Lower lobe of right lung (tissue), 2 donors: ENCODE measurements at places on chromosomes 4 and X. TPM values are rescaled to one million over a fixed set of nuclear protein-coding genes. Genes with fewer than 3 reads are reported as not detected.

- no peaks in the 10 kb centered on the region for H3K27me3 ChIP-seq
- DNase-seq = no peak
- peak overlapping the region; percentile 57 for H3K27ac ChIP-seq
- no peak overlapping the region for H3K4me3 ChIP-seq
Measured at GRCh38 chr4:142567199-142567598, 278.9 kb downstream of the INPP4B start.

- no peaks in the 10 kb centered on the region for H3K36me3 ChIP-seq
- H3K4me3 ChIP-seq = peak overlapping the region; percentile 30
- H3K27ac ChIP-seq = no peak overlapping the region
- H3K27me3 ChIP-seq = no peaks in the 10 kb centered on the region
- H3K4me1 ChIP-seq = peaks cover 7% of the 10 kb centered on the region
Measured at GRCh38 chrX:40008791-40009461, 88.8 kb downstream of the BCOR start.

- H3K36me3 ChIP-seq = no peaks in the 10 kb centered on the region
- H3K4me3 ChIP-seq = no peak overlapping the region
- H3K27me3 ChIP-seq = no peaks in the 10 kb centered on the region
- no peaks in the 10 kb centered on the region for H3K4me1 ChIP-seq
- H3K27ac ChIP-seq = no peak overlapping the region
Measured at GRCh38 chr4:56129431-56129861, 180.7 kb downstream of the CEP135 start.

DNA sequence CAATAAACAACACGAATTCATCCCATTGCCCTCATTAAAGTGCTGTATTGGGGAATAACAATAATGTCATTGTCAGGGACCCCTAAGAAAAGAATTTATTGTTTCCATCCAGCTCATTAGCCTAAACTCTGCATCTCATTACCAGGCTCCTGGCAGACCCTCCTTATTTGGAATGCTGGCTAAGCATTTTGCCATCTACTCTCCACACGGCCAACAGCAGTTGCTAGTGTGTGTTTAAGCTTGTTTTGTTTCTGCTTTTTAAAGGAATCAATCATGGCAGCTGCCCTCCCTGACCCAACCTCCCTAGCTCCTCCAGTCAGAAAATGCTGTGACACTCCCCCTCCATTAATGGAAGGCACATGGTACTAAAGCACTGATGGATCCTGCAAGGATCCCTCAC lies 43.5 kb downstream of the GATB start:
- H3K4me3 ChIP-seq = no peak overlapping the region
- DNase-seq = no peak
- H3K27me3 ChIP-seq = no peaks in the 10 kb centered on the region
- no peaks in the 10 kb centered on the region for H3K36me3 ChIP-seq
- no peaks in the 10 kb centered on the region for H3K4me1 ChIP-seq
- no peak overlapping the region for H3K27ac ChIP-seq

DNA sequence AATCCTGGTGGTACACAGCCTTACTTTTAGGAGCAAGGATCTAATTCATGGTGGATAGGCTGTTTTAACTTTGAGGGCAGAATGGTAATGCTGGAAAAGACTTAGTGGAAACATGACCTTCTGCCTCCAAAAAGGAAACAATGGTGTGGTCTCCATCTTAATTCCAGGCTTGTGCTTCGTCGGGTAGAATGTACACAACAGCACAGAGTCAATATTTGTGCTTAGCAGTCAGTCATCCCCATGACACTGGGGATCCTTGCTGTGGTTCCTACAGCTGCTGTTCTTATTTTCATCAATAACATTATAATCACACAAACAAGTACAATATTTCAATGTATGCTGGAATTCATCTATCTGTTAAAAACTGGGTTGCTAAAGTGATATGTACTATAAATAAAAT lies 104.4 kb downstream of the HHIP start:
- no peak for DNase-seq
- no peaks in the 10 kb centered on the region for H3K27me3 ChIP-seq
- no peaks in the 10 kb centered on the region for H3K36me3 ChIP-seq
- H3K4me3 ChIP-seq = no peak overlapping the region
- H3K27ac ChIP-seq = no peak overlapping the region

- H3K27me3 ChIP-seq = no peaks in the 10 kb centered on the region
- H3K4me1 ChIP-seq = no peaks in the 10 kb centered on the region
- no peak overlapping the region for H3K27ac ChIP-seq
- DNase-seq = no peak
- no peaks in the 10 kb centered on the region for H3K36me3 ChIP-seq
- no peak overlapping the region for H3K4me3 ChIP-seq
Measured at GRCh38 chr4:108851366-108851765, 88.5 kb upstream of the ETNPPL start.

GRCh38 chr4:5785806-5786680 lies 75.0 kb downstream of the EVC start:
- no peak overlapping the region for H3K4me3 ChIP-seq
- peaks cover 45% of the 10 kb centered on the region for H3K36me3 ChIP-seq
- no peak for DNase-seq
- no peaks in the 10 kb centered on the region for H3K27me3 ChIP-seq
- H3K27ac ChIP-seq = no peak overlapping the region

DNA sequence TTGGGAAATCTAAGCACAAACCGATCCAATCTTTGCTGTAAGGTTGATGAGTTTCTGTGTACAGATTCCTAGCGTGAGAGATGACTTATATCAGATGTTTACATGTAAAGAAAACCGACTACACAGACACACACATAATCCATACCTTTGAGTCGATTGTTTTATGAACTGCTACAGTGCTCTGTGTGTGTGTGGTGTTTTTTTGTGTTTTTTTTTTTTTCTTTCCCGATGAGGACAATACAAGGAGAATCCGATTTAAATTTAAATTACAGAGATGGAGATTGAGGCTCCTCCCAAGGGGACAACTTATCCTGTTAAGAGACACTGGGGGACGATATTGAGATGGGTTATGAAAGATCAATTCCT lies 461 bp upstream of the SLC9A6 start:
- H3K4me1 ChIP-seq = no peaks in the 10 kb centered on the region
- no peaks in the 10 kb centered on the region for H3K36me3 ChIP-seq
- H3K27ac ChIP-seq = peak overlapping the region; percentile 79
- peak overlapping the region; percentile 78 for H3K4me3 ChIP-seq

DNA sequence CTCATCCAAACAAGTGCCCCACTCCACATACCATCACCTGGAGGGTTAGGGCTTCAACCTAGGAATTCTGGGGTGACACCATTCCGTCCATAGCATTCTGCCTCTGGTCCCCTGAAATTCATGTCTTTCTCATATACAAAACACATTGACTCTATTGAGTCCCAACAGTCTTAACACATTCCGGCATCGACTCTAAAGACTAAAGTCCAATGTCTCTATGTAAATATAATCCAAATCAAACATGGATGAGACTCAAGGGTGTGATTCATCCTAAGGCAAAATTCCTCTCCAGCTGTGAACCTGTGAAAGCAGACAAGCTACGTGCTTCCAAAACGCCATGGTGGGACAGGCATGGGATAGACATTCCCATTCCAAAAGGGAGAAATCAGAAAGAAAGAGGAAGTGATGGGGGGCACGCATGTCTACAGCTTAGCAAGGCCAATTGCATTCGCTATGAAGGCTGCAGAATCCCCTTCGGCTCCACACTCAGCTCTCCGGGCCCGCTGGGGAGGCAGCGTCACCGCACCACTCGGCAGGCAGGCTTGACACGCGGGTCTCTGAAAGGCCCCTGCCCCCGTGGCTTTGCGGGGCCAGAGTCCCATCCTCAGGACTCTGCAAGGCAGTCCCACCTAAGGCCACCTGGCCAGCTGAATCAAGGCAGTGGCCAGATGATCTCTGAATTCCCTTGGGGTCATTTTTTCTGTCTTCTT lies 53.2 kb downstream of the ADRA2C start:
- no peaks in the 10 kb centered on the region for H3K36me3 ChIP-seq
- no peak overlapping the region for H3K4me3 ChIP-seq
- peak; percentile 27 for DNase-seq
- no peaks in the 10 kb centered on the region for H3K4me1 ChIP-seq
- no peak overlapping the region for H3K27ac ChIP-seq

- H3K4me3 ChIP-seq = no peak overlapping the region
- no peak overlapping the region for H3K27ac ChIP-seq
- H3K27me3 ChIP-seq = no peaks in the 10 kb centered on the region
- H3K4me1 ChIP-seq = no peaks in the 10 kb centered on the region
Measured at GRCh38 chr4:187782286-187782824, 213.2 kb upstream of the ZFP42 start.

- no peak overlapping the region for H3K27ac ChIP-seq
- no peaks in the 10 kb centered on the region for H3K4me1 ChIP-seq
- H3K36me3 ChIP-seq = no peaks in the 10 kb centered on the region
- H3K4me3 ChIP-seq = no peak overlapping the region
- no peaks in the 10 kb centered on the region for H3K27me3 ChIP-seq
- no peak for DNase-seq
Measured at GRCh38 chr4:88137112-88137511, 21.3 kb downstream of the ABCG2 start.

DNA sequence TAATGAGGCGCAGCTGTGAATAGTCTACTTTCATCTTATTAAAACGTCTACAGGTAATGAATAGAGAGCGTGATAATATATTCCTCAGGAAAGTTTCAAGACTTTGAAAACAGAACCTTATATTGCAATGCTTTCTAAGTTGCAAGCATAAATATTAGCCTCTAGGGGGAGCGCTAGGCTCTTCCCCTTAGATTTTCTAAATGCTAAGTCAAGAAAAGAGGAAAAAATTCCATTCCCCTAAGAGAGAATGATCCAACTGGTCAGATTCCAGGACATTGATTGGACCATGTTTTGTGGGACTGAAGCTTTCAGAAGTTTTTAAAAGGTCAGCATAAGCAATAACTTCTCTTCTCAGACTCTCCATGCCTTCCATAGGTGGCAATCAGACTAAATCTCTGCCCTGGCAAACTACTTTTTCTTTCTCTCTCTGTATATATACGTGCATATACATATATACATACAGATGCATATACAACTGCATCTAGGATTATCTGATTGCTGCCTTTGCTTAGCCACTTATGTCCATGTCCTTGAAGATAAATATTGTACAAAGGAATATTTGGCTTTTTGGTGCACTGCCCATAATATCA lies 492.9 kb downstream of the INPP4B start:
- no peak overlapping the region for H3K27ac ChIP-seq
- peaks cover 51% of the 10 kb centered on the region for H3K4me1 ChIP-seq
- DNase-seq = no peak
- H3K27me3 ChIP-seq = no peaks in the 10 kb centered on the region
- H3K4me3 ChIP-seq = no peak overlapping the region

GRCh38 chr4:165301833-165302232 lies 25.6 kb upstream of the MSMO1 start:
- no peaks in the 10 kb centered on the region for H3K27me3 ChIP-seq
- H3K27ac ChIP-seq = no peak overlapping the region
- H3K4me3 ChIP-seq = peak overlapping the region; percentile 31
- no peak for DNase-seq
- peaks cover 12% of the 10 kb centered on the region for H3K4me1 ChIP-seq
- H3K36me3 ChIP-seq = peaks cover 12% of the 10 kb centered on the region

DNA sequence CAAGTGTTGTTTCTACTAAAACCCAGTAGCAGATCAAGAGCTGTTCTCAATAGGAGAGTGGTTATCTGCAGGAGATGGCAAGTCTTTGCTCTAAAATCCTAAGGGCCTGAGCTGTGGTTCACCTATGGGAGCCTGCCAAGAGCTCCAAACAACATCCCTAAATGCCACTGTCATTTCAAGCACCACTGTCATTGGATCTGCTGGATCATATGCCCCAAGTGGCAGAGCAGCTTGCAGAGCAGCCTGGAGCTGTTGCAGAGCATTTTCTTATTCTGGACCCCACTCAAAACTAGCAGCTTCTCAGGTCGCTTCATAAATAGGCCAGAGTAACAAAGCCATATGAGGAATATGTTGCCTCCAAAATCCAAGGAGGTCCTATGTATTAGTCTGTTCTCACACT lies 59.6 kb downstream of the KANTR start:
- DNase-seq = no peak
- H3K4me1 ChIP-seq = no peaks in the 10 kb centered on the region
- no peak overlapping the region for H3K27ac ChIP-seq
- no peaks in the 10 kb centered on the region for H3K36me3 ChIP-seq

GRCh38 chr4:616911-617643 lies 8.3 kb upstream of the PDE6B start:
- no peak overlapping the region for H3K4me3 ChIP-seq
- no peak for DNase-seq
- H3K27me3 ChIP-seq = peaks cover 7% of the 10 kb centered on the region
- no peak overlapping the region for H3K27ac ChIP-seq
- H3K36me3 ChIP-seq = no peaks in the 10 kb centered on the region
- H3K4me1 ChIP-seq = no peaks in the 10 kb centered on the region

DNA sequence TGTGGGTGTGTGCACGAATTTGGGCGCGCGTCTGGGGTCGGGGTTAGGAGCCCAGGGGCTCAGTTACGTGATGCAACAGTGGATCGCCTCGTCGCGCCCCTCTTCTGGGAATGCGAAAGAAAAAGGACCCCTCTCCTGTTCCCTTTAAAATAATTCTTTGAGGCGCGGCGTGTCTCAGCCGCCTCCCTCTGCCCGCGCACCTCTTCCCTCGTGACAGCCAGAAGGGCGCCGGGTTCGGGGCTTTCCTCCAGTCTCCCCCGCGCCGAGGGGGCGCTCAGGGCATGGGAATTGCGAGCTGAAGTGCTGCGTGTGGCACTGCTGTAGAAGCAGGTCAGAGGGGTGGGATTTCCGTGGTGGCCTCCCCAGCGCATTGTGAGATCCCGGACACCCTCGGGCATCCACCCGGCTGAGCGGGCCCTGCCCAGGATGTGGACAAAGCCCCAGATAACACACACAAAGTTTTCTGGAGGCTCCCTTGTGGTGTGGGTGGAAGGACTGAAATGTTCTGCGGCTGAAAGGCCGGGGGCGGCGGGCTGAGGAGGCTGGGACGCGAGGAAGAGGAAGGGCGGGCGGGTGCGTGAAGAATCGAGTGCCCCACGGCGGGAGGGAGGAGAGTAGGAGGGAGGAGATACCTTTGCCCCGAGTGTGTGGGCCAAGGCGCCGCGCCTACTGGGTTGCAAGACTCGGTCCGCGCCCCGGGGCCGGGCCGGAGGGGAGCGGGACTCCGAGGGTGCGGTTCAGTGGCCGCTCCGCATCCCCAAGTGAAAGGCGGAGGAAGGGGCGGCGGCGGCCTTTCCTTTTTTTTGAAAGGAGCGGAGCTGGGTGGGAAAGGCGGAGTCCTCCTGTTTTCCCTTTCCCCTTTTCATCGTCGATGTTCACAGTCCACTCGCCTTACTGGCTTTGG lies 752 bp downstream of the SEPTIN11 start:
- H3K27ac ChIP-seq = peak overlapping the region; percentile 92
- DNase-seq = peak; percentile 85
- no peaks in the 10 kb centered on the region for H3K27me3 ChIP-seq
- peaks cover 40% of the 10 kb centered on the region for H3K4me1 ChIP-seq
- peak overlapping the region; percentile 91 for H3K4me3 ChIP-seq

- no peak overlapping the region for H3K4me3 ChIP-seq
- H3K27me3 ChIP-seq = no peaks in the 10 kb centered on the region
- no peak for DNase-seq
- no peaks in the 10 kb centered on the region for H3K4me1 ChIP-seq
- H3K27ac ChIP-seq = no peak overlapping the region
- H3K36me3 ChIP-seq = no peaks in the 10 kb centered on the region
Measured at GRCh38 chrX:36849407-36849806, 158.8 kb upstream of the FAM47C start.

- no peaks in the 10 kb centered on the region for H3K36me3 ChIP-seq
- H3K27ac ChIP-seq = no peak overlapping the region
- peaks cover 13% of the 10 kb centered on the region for H3K4me1 ChIP-seq
- no peak for DNase-seq
Measured at GRCh38 chr4:56051710-56052075, 102.9 kb downstream of the CEP135 start.

The ZNF630 gene
- total RNA-seq = 4.0 TPM

The VCX3B gene
- total RNA-seq = not detected

The C4orf33 gene
- total RNA-seq = 10.3 TPM
